ENCODE measurements at places on chromosomes 16 and 17.

- DNase-seq = no peak
Observed at GRCh38 chr16:2987833-2988232, 7.6 kb upstream of the PKMYT1 start.

DNA sequence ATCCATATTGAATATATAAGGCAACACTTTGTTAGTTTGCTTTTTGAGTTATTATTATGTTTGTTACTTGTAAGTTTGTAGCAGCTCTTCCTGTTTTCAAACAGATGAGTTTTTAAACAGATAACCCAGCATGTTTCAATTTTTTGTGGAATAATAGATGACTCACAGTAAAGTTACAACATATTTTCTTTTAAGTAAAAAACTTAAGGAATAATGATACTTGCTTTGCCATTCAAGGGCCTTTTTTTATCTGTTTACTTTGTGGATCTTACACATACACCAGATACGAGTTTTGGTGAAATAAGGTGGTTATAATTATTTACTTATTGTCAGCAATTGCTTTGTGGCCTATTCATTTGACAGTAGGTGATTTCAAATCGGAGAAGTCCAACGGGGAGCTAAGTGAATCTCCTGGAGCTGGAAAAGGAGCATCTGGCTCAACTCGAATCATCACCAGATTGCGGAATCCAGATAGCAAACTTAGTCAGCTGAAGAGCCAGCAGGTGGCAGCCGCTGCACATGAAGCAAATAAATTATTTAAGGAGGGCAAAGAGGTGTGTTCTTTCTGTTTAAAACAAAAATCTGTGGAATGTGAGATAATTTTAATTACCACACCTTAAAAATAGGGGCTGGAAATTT is 66.3 kb downstream of the BPTF start:
- DNase-seq = no peak

- no peak for DNase-seq
Observed at GRCh38 chr17:49191409-49191916, 18.9 kb downstream of the GNGT2 start.

DNA sequence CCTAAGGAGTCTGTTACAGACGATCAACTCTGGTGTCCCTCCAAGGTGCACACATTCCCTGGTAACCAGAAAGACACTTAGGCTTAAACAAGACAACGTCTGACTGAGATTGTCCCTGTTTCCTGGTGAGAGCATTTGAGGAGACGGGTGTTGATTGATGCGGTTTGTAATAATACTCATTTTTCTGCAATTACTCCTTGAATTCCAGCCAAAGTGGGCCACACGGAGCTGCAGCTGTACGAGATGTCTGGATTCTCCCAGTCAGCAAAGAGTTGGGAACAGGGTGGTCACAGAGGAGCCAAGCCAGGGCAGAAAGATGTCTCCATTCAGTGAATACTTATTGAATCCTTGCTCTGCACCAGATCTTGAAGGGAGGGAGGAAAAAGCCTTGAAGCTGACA is 30.9 kb upstream of the CES5A start:
- no peak for DNase-seq

GRCh38 chr17:6393351-6393952 is 41.5 kb downstream of the AIPL1 start:
- no peak for DNase-seq

DNA sequence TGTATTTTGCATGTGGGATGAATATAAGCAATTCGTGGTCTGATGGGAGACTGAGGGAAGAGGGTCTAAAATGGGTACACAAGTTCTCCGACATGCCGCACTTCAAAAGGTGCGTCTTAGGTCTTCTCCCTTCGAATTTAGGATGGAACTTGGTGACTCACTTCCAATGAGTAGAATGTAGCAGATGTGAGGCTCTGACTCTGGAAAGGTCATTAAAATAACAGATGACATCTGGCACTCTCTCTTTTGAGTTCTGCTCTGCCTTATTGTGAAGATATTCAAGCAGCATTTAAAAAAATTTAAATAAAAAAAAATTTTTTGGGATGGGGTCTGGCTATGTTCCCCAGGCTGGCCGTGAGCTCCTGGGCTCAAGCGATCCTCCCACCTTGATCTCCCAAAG is 92.7 kb downstream of the TMEM100 start:
- DNase-seq = no peak

- DNase-seq = no peak
Observed at GRCh38 chr16:86579268-86580062, 1.1 kb downstream of the FOXL1 start.

DNA sequence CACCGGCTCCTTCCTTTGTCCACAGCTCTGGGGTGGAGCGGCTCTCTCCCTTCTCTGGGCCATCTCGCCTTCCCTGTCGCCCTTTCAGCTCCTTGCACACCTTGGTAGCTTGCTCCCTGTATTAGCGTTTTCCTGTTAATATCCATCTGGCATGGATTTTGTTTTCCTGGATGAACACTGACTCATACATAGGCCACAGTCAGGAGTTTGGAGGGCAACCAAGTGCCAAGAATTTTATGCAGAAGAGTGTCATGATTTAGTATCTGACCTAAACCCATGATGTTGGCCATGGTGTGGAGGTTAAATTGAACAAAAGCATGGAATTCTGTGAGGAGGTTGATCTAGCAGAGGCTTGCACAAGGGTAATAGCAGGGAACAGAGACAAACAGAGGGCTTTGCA is 180.9 kb downstream of the AIPL1 start:
- DNase-seq = no peak

GRCh38 chr17:45137561-45138305 is 2.2 kb downstream of the ACBD4 start:
- DNase-seq = no peak

Measured in right renal pelvis (tissue), 4 donors.